ENCODE measurements at places on chromosomes 12 and 14. TPM values are rescaled to one million over a fixed set of nuclear protein-coding genes. Genes with fewer than 3 reads are reported as not detected.

Gene FBLN5
- total RNA-seq: 0.23 TPM

Gene POTEM
- not detected for total RNA-seq

Gene ANG
- 1.9 TPM for total RNA-seq

Gene BDKRB1
- total RNA-seq: not detected

Gene AGAP2
- total RNA-seq: 0.49 TPM

GRCh38 chr14:53969326-53969725, 12.7 kb upstream of the BMP4 start:
- DNase-seq: no peak

DNA sequence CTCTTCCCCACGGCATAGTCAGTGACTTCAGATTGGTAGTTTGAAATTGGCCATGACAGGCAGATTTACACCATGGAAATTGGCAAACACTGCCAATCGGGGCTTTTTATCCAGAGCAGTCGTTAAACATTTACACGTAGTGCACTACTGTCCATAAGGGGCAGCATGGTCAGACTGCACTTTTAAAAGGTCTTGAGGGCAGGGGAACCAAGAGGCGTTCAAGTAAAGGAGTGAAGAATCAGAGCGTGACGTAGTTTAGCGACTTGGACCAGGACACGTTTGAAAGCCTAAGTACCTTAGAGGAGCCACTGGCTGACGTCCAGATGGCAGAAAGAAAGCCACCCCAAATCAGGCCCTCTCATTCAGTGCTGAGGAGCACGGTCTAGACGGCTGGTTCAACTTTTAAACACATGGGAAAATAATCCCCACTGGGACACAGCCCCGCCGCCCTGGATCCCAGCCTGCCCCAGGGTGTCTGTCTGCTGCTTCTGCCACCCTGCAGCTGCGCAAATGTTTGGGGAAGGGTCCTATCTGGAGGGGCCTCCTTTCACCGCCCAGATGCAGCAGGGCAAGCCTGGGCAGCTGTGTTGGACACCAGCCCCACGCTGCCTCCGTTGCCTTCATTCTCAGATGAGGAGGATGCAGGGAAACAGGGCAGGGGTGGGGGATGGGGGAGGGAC, 52.5 kb upstream of the PPP2R5C start:
- no peak for DNase-seq

- no peak for DNase-seq
Observed at GRCh38 chr12:57611108-57611826, at the start of gene ARHGEF25. Gene ARHGEF25 (plus strand): TSS chr12:57611435. CDS start chr12:57611895, 460 bp downstream.

GRCh38 chr12:124543590-124544310, 23.7 kb downstream of the NCOR2 start:
- DNase-seq: no peak
